Nucleus accumbens (tissue), 56 donors: ENCODE measurements at places on chromosomes 4 and X.

DNA sequence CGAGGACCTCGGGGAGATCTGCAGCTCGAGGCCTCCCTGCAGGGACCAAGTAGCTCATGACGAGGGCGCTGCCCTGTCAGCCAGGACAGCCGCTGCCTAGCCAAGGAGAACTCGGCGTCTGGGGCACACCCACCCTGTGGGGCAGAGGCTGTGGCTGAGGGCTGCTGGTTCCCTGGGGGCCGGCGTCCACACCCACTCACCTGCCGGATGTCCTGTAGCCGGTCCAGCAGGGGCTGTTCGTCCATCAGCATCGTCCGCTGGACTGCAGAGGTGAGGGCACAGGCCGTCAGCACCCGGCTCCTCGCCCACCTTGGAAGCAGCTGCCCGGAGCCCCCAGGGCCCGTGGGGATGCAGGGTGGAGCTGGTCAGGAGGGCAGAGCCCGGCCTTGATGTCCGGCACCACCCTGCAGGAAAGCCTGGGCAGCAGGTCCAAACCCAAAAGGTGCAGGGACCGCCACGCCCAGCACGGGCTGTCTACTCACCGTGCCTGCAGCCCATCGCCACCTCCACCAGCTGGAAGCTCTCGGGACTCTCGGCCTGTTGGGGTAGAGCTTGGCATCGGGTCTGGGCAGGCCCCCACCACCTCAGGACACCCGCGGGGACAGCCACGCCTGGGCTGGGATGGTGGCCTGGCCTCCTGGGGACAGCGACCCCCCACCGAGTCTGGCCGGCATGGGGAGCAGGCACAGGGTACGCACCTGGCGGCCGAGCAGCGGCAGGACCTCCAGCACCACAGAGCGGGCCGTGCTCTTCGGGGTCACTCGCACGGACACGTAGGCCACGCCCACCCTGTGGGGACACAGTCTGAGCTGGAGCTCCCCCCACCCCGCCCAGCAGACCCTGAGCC lies 6.9 kb downstream of the DGKQ start:
- DNase-seq, result no peak

- DNase-seq, result no peak
Observed at GRCh38 chr4:6561706-6562371, 13.2 kb upstream of the MAN2B2 start.

GRCh38 chrX:107935664-107936433 lies 46.3 kb downstream of the TEX13B start:
- DNase-seq, result no peak

GRCh38 chrX:39238006-39238405 lies 436.7 kb downstream of the MID1IP1 start:
- no peak for DNase-seq

DNA sequence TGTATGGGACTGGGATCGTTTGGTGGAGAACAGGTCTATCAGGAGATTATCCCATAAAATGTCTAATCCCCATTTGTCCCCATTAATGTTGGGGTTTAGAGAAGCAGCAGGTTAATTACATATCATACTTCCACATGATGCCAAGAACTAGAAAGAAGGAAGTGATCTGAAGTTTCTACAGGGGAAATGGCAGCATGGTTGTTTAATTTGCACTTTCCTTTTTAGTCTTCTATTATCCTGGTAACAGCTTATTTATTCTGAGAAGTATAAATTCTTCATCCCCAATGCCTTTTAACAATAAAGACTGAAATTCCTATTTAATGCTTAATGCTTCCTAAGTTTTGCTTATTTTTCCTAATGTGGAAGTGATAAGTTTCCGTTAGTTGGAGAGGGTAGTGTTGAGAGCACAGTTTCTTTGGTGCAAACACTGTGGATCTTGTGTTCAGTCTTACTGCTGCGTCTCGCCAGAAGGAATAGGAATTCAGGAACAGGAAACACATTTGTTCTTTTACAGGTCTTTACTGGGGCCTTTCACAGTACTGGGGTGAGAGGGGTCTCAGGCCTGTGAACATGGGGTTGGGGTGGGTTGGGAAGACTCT lies 59.5 kb upstream of the TADA2B start:
- no peak for DNase-seq

DNA sequence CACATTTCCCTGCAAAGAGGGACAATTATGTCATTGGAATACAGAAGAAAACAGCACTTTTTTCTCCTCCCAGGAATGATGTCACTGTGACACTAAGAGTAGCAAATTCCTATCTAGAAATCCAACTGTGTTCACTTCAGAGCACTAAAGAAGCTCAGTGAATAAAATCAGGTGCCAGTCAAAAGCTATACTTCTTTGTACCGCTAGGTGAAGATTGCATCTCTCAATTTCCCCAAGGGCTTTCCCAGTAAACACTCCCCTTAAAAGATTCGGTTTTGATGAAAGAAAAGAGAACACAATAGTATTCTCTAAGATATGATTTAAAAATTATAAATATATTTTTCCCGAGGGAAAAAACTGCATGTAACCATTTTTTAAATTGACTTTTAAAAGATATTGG lies 104.7 kb upstream of the MID1 start:
- no peak for DNase-seq

- no peak for DNase-seq
Observed at GRCh38 chr4:115657991-115658650, 544.7 kb upstream of the NDST4 start.

- no peak for DNase-seq
Observed at GRCh38 chrX:56000174-56000573, 232.0 kb upstream of the KLF8 start.
